Stomach (tissue), 19 donors: ENCODE measurements at places on chromosomes 5 and 9. TPM values are rescaled to one million over a fixed set of nuclear protein-coding genes. Genes with fewer than 3 reads are reported as not detected.

SLC34A3 gene
- not detected for total RNA-seq

SPATA31A3 gene
- total RNA-seq, result not detected

ACOT12 gene
- total RNA-seq, result not detected

AMBP gene
- 3.3 TPM for total RNA-seq

EFNA5 gene
- total RNA-seq, result 3.0 TPM

FOXD4L4 gene
- not detected for total RNA-seq

GRCh38 chr5:148090773-148091250 lies 27.0 kb downstream of the SPINK5 start:
- no peaks in the 10 kb centered on the region for H3K27me3 ChIP-seq
- peaks cover 7% of the 10 kb centered on the region for H3K4me1 ChIP-seq
- no peaks in the 10 kb centered on the region for H3K36me3 ChIP-seq
- no peak overlapping the region for H3K27ac ChIP-seq
- H3K4me3 ChIP-seq, result no peak overlapping the region

DNA sequence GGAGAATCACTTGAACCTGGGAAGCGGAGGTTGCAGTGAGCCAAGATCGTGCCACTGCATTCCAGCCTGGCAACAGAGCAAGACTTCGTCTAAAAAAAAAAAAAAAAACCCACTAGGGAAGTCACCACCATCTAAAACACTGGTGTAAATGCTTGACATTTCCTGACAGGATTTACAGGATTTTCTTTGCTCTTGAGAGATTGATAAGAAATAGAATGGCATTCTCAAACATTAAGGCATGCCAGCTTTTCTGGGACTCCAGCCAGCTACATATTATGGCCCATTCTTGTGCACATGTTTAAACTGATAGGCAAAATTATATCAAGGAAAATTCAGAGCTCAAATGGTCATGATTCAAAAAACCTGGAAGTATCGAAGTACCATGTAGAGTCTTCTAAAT lies 28.7 kb downstream of the GTF3C4 start:
- no peak overlapping the region for H3K27ac ChIP-seq
- no peak overlapping the region for H3K4me3 ChIP-seq
- H3K4me1 ChIP-seq, result peaks cover 24% of the 10 kb centered on the region
- no peaks in the 10 kb centered on the region for H3K36me3 ChIP-seq

- DNase-seq, result no peak
- H3K4me3 ChIP-seq, result no peak overlapping the region
- no peaks in the 10 kb centered on the region for H3K36me3 ChIP-seq
Observed at GRCh38 chr9:89956331-89956730, 351.5 kb downstream of the GADD45G start.

GRCh38 chr9:82679472-82679871 lies 383.5 kb downstream of the RASEF start:
- no peaks in the 10 kb centered on the region for H3K27me3 ChIP-seq
- no peak overlapping the region for H3K27ac ChIP-seq
- H3K36me3 ChIP-seq, result no peaks in the 10 kb centered on the region
- no peak for DNase-seq

DNA sequence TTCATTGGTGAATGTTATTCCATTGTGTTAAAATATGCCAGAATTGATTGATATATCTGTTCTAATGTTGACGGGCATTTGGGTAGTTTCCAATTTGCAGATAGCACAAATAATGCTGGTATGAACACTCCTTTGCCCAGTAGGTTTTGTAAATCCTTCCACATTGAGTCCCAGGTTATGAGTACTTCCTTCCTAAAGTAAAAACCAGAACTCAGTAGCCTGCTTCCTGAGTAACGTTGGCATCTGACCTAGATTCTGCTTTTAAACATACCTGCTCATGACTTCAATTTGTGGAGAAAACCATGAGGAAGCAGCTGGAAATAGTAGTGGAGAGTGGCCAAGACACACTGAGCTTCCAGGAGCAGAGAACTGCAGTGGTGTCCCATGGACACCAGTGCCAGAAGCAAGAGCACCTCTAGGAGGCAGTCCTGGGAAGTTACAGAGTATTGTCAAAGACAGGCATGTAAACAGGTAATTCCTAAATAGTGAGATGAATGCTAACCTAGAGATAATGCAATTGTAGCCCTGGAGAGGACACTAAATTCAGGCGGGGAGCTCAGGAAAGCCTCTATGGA lies 24.3 kb upstream of the RASGRF2 start:
- H3K36me3 ChIP-seq, result no peaks in the 10 kb centered on the region
- no peaks in the 10 kb centered on the region for H3K4me1 ChIP-seq
- H3K4me3 ChIP-seq, result no peak overlapping the region
- peak; percentile 16 for DNase-seq
- no peak overlapping the region for H3K27ac ChIP-seq

DNA sequence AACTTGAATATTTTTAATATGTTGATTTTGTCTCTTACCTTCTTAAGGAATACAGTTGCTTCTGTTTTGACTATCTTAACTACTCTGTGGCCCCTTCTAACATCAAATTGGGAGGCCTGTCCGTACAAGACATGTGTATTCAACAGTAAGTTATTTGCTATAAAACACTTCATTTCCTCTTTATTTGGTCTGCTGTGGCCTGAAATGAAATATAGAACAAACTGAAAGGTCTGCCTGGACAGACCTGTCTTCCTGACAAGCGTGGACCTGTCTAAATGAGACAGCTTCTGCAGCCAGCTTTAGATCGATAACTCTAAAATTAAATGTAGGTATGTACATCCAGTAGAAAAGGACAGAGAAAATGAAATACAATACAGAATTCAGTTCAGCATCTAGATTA lies 2.2 kb upstream of the LPAR1 start:
- H3K27me3 ChIP-seq, result peaks cover 7% of the 10 kb centered on the region
- H3K4me1 ChIP-seq, result peaks cover 31% of the 10 kb centered on the region
- no peak overlapping the region for H3K27ac ChIP-seq
- no peak overlapping the region for H3K4me3 ChIP-seq
- DNase-seq, result no peak

GRCh38 chr5:96509316-96509715 lies 76.3 kb upstream of the PCSK1 start:
- H3K4me3 ChIP-seq, result no peak overlapping the region
- H3K4me1 ChIP-seq, result no peaks in the 10 kb centered on the region
- no peaks in the 10 kb centered on the region for H3K36me3 ChIP-seq
- H3K27me3 ChIP-seq, result no peaks in the 10 kb centered on the region
- no peak overlapping the region for H3K27ac ChIP-seq

DNA sequence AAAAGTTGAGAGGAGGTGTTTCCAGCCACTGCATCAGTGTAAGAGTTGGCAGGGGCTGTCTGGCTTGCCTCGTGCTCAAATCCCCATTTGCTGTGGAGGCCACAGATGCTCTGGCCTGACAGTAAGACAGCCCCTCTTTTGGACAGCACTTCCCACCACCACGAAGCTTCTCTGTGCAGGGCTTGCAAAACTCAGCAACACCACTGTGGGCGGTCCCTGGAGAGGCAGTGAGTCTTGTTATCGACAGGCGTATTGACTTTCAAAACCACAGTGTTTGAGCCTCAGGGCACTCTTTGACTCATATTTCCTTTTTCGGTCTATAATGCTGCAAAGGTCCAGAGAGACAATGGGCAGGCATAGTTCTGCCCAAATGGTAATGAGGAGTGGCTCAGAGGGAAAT lies 539.5 kb downstream of the EBF1 start:
- peaks cover 13% of the 10 kb centered on the region for H3K4me1 ChIP-seq
- no peak overlapping the region for H3K4me3 ChIP-seq
- H3K27ac ChIP-seq, result no peak overlapping the region

- H3K36me3 ChIP-seq, result peaks cover 57% of the 10 kb centered on the region
- no peak for DNase-seq
- H3K27me3 ChIP-seq, result no peaks in the 10 kb centered on the region
- H3K27ac ChIP-seq, result peak overlapping the region; percentile 12
Observed at GRCh38 chr9:120388003-120388855, 191.7 kb downstream of the CDK5RAP2 start.

GRCh38 chr5:4023091-4023752 lies 427.6 kb downstream of the IRX1 start:
- peaks cover 13% of the 10 kb centered on the region for H3K4me1 ChIP-seq
- no peaks in the 10 kb centered on the region for H3K27me3 ChIP-seq
- no peak overlapping the region for H3K27ac ChIP-seq

DNA sequence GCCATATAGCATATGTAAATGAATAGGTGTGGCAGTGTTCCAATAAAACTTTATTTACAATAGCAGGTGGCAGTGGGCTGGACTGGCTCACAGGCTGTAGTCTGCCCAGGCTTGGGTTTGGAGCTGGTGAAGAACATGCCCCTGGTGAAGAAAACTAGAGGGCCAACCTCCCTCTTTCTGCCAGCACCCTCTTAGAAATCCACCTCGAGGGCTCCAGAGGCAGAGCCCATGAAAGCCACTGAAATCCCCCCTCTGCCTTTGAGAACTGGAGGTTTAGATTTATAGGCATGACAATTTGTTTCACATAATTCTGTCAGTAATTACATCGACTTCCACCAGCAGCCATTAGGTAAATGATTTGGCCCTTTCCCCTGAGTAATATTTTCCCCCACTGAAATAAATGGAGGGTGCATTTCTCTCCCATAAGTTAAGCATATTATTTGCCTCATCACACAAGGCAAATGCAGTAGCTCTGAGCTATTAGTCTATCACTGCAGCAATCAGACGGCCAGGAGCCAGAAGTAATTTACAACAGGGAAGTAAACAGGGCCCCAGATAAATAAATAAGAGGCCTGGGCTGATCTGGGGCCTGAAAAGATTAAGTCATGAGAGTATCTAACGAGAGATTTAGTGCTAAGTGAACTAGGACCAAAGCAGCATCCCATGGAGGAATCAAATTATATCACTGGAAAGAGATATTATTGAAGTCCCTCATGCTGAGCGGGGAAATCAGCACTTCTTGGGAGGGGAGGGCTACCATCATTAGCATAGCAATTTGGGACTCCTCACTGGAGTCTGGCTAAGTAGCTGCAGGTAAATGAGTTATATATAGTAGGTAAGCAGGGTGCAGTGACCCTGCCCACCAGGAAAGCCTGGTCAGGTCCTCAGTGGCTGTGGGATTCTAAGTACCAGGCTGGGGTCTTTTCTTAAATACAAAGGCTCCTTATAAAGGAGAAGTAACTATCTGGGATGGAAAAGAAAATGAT lies 123.9 kb downstream of the SLIT3 start:
- no peak for DNase-seq
- H3K27ac ChIP-seq, result no peak overlapping the region
- no peak overlapping the region for H3K4me3 ChIP-seq
- H3K36me3 ChIP-seq, result no peaks in the 10 kb centered on the region

DNA sequence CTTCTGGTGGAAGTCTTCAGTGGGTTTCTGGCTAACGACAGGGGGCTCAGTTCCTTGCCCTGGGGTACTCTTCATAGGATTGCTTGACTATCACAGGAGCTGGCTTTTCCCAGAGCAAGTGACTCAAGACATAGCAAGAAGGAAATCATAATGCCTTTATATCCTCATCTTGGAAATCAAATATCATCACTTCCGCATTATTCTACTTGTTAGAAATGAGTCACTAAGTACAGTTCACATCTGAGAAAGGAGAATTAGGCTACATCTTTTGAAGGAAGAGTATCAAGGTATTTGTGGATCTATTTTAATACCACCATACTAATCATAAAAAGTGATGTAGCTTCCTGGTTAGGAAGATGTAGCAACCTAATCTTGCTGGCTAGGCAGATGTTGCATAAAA lies 148.2 kb upstream of the RAI14 start:
- H3K4me3 ChIP-seq, result no peak overlapping the region
- peaks cover 46% of the 10 kb centered on the region for H3K4me1 ChIP-seq

DNA sequence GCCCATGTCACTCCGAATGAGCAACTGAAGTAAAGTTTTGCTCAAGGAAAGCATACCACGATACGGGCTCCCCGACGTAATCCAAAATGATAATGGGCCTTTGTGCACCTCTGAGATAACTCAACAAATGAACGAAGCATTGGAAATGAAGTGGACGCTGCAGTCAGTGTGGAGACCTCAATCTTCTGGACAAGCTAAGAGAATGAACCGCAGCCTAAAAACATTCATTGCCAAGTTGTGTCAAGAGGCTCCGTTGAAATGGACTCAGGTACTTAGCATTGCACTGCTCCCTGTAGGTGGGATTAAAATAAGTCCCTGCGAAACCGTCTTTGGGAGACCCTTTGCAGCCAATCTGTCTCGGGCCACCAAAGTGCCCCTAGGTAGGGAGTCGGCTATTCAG lies 3.9 kb upstream of the LCN9 start:
- H3K36me3 ChIP-seq, result no peaks in the 10 kb centered on the region
- H3K4me1 ChIP-seq, result no peaks in the 10 kb centered on the region
- peaks cover 39% of the 10 kb centered on the region for H3K27me3 ChIP-seq

- H3K4me3 ChIP-seq, result peak overlapping the region; percentile 4
- H3K4me1 ChIP-seq, result peaks cover 46% of the 10 kb centered on the region
- no peaks in the 10 kb centered on the region for H3K27me3 ChIP-seq
Observed at GRCh38 chr5:6732634-6733410, 19.6 kb downstream of the TENT4A start.

DNA sequence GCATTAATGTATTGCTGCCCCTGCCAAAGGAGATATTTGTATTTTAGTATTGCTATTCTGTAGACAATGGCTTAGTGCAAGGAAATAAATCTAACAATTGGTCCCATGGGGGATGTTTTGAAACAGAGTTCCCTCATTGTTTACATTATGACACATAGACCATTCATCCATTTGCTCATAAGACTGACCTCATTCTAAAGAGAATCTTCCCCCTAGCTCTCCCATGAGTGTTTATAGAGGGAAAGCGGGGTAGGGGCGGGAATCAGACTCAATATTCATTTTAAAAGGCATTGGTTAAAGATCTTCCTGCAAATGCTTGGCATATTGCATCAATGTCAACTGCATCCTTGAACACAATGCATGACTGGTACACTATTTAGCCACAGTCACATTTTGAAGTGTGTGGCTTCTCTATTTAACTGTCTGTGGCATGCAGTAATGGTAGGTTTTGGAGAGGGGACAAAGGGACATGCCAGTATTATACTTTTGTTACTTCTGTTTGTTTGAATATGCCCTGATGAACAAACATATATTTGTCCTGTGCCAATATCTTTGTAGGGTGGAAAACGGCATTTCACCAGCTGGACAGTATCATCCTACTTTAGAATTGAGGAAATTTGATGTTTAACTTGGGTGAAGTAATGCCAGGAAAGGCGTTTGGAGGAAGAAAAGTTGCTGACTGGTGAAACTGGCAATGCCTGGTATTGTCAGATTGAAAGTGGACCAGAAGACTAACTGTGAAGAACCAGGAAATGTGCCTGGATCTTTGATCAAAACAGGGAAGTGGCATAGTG lies 84.1 kb upstream of the MEGF10 start:
- no peaks in the 10 kb centered on the region for H3K4me1 ChIP-seq
- H3K36me3 ChIP-seq, result no peaks in the 10 kb centered on the region
- no peaks in the 10 kb centered on the region for H3K27me3 ChIP-seq
- H3K4me3 ChIP-seq, result no peak overlapping the region
- H3K27ac ChIP-seq, result no peak overlapping the region
- DNase-seq, result peak; percentile 53

- no peak overlapping the region for H3K4me3 ChIP-seq
- H3K27ac ChIP-seq, result no peak overlapping the region
- DNase-seq, result no peak
- H3K36me3 ChIP-seq, result no peaks in the 10 kb centered on the region
Observed at GRCh38 chr5:3282841-3283240, 312.8 kb upstream of the IRX1 start.

DNA sequence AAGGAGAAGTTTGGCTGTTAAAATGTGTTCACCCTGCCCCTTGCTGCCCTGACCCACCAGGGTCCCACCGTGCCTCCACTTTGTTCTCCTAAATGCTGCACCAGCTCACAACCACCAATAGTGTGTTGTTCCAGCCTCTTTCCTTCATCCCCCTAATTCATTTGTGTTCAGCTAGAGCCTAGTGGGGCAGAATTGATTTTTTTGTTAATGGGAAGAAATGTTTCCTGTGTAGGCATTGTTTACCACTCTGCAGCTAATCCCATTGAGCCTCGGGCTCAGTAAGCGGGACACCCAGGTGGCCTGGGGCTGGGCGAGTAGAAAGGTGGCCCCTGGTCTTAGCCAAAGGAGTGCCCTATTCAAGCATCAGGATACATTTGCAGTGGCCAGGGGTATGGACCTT lies 127.6 kb downstream of the MVB12B start:
- no peak overlapping the region for H3K4me3 ChIP-seq
- DNase-seq, result no peak
- no peaks in the 10 kb centered on the region for H3K27me3 ChIP-seq
- no peak overlapping the region for H3K27ac ChIP-seq
- H3K4me1 ChIP-seq, result no peaks in the 10 kb centered on the region
